COLO829 (cell line): ENCODE measurements at places on chromosomes 13 and 19.

- DNase-seq: no peak
These were observed 46.8 kb downstream of the TEX26 start for GRCh38 chr13:30978981-30979956.

GRCh38 chr13:105153611-105154010, 1381.9 kb downstream of the EFNB2 start:
- no peak for DNase-seq

DNA sequence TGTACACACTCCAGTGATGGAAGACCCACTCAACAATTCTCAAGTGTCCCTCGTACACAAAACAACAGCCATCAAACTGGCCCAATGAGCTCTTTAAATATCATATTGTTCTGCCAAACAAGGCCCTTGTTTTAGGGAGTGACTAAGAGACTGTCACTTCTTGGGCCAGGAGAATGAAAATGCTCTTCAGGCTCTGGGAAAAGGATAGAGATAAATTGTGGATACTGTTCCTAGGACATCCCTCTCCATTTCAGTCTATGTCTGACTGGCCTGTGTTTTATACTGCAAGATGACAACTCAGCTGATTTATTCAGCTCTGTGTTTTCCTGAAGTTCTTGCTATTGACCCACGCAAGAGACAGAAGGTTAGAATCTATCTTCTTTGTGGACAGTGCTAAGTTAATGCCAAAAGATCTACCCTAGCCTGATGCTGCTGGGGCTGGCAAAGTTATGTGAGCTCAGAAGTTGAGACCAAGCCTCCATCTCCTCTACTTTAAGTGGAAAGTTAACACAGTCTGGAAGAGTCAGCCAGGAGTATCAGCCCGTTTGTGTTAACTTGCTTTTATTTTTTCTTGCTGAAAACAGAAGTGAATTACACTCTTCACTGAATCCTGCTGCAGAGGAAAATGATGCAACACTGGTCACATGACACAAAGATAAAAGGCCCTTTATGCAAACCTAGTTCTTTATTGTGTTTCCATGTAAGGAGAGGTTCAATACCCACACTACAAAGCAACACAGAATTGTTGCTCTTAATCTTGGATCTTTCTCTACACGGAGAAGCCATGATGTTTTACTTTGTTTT, 14.6 kb downstream of the FRY start:
- peak; percentile 53 for DNase-seq

GRCh38 chr19:6141217-6141616, 5.8 kb downstream of the ACSBG2 start:
- no peak for DNase-seq

- peak; percentile 21 for DNase-seq
These were observed 922 bp downstream of the EBPL start for GRCh38 chr13:49690133-49690994.

- DNase-seq: no peak
These were observed 159.0 kb downstream of the RFC3 start for GRCh38 chr13:33976965-33977364.

GRCh38 chr19:1591421-1592023, 1.1 kb downstream of the MBD3 start:
- DNase-seq: no peak

DNA sequence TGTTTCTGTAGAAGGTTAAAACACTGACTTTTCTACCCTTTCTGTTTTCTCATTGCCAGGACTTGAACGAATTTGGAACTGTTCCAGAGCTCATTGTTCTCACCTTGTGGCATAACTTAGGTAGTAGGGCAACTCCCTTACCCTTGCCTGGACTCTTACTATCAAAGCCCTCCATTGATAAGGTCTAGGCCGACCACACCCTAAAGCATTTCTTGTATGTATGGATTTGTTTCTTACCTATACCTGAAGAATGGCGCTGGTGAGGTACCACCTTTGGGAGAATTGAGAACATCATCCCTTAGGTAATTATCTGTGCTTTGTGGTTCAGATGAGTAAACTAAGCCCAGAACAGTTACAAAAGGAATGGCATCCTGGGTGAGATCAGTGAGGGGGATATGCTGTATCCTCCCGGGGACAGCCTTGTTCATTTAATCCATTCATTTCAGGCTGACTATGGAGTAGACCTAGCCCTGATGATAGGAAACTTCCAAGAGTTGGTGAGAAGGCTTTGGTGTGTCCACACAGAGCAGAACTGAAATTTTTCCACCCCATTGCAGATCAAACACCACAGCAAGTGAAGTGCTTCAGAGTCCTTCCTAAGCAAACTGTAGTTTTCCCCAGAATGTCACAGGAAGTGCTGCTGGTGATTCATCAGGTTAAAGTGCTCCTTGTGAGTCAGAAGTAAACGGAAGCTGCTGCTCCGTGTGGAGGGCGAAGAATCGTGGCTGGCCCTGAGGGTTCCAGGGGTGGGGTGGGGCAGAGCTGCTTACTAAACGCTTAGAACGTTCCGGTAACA, 113.0 kb downstream of the TEX26 start:
- DNase-seq: peak; percentile 94

DNA sequence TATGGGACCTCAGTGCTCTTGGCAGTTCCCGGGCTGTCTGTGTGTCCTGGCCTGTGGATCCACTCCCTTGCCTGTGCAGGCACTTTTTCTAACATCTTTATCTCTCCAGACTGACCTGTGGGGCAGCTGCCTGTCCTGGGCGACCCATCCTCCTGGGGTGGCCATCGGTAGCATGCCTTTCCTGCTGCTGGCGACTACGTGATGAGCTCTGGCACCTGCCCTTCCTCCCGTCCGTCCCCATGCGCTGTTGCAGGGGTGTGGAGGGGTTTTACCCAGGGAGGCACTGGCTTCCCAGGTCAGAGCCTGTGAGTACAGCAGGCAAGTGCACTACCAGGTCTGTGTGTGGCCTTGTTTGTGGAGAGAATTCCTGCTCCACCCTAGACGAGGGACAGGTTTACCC, 93.3 kb downstream of the KDM4B start:
- DNase-seq: no peak

- DNase-seq: peak; percentile 22
These were observed 798 bp upstream of the COX6B2 start for GRCh38 chr19:55355213-55355821.

- no peak for DNase-seq
These were observed 107.2 kb downstream of the KCNRG start for GRCh38 chr13:50122455-50122854.

DNA sequence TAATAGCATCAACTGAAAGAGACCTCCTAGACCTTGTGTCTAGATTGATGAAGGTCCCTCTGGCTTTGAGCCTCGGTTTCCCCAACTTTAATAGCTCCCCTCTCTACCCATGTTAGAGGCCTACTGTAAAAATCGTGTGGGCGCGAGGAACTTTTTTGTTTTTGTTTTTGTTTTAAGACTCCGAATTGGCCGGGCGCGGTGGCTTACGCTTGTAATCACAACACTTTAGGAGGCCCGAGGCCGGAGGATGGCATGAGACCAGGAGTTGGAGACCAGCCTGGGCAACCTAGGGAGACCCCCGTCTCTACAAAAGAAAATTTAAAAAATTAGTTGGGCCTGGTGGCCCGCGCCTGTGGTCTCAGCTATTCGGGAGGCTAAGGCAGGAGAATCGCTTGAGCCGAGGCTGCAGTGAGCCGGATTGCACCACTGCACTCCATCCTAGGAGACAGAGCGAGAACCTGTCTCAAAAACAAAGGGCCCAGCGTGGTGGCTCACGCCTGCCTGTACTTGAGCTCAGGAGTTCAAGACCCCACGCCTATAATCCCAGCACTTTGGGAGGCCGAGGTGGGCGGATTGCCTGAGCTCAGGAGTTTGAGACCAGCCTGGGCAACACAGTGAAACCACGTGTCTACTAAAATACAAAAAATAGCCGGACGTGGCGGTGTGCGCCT, 858 bp upstream of the PPP6R1 start:
- no peak for DNase-seq

GRCh38 chr13:93624311-93624777, 397.7 kb downstream of the GPC6 start:
- DNase-seq: no peak

DNA sequence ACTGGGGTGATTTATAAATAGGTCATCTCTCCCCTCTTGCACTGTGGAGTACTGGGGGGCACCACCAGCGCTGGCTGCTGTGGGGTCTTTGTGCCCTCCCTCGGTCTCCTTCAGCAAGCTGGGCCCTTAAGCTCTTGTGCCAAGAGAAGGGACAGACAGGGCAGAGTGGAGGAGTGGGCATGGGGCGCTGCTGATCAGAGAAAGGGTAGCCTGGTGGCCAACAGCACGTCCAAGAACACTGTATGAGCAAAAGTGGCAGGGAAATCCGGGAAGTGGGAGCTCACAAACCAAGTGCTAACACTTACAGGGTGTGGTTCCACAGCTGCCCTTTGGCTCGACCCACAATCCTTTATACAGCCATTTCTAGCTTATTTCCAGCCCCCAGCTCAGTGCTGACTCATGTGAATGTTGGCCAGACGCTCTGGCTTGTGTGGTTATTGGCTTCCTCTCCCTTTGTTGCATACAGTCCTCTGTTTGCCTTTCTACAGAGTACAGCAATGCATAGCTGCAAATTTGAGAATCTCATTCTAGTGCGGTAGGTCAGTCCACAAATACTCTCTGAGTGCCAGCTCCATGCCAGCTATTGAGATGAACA, 298.8 kb downstream of the SHISA2 start:
- peak; percentile 8 for DNase-seq

DNA sequence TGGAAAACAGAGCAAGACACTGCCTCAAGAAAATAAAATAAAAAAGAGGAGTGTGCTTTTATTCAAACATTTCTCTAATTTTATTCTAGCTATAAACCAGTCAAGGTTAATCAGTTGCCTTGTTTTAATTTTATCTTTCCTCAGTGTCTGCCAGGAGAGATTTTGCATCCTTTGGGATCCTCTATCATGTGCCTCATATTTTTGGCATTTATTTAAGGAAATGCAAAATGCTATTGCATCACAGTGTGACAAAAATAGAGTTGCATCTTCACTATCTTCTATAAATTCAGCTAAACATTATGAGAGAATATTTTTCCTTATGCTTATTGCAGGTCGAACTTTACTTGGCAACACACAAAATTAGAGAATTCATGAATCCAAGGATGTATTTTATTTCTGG, 639.0 kb upstream of the KLF12 start:
- DNase-seq: no peak

- DNase-seq: no peak
These were observed 2.5 kb downstream of the TEX29 start for GRCh38 chr13:111322916-111323331.

- no peak for DNase-seq
These were observed 74.6 kb downstream of the GNG7 start for GRCh38 chr19:2627855-2628254.

GRCh38 chr13:91546900-91547299, 148.5 kb downstream of the GPC5 start:
- no peak for DNase-seq

GRCh38 chr19:16589917-16590316, 17.7 kb upstream of the SLC35E1 start:
- no peak for DNase-seq

GRCh38 chr13:97438856-97439595, 5.1 kb downstream of the RAP2A start:
- no peak for DNase-seq

DNA sequence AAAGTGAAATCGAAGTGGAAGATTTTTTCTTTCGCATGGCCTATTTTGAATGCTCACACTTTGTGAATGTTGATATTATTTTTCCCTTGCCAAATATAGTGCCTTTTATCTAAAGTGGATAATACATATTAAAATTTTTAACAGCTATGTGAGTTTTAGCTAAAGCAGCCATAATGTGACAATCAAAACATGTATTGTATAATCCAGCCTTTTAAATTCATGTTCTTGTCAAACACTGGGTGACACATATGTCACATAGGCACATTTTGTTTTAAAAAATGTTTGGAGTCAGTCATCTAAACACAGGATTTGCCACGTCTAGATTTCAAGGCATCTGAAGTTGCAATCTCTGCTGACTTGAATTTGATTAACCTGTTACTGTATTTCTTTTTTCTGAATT, 1256.6 kb downstream of the SLITRK1 start:
- DNase-seq: no peak

- no peak for DNase-seq
These were observed 170.0 kb downstream of the COL4A1 start for GRCh38 chr13:110136660-110137585.

- DNase-seq: no peak
These were observed 63.9 kb upstream of the STARD13 start for GRCh38 chr13:33349288-33349985.

DNA sequence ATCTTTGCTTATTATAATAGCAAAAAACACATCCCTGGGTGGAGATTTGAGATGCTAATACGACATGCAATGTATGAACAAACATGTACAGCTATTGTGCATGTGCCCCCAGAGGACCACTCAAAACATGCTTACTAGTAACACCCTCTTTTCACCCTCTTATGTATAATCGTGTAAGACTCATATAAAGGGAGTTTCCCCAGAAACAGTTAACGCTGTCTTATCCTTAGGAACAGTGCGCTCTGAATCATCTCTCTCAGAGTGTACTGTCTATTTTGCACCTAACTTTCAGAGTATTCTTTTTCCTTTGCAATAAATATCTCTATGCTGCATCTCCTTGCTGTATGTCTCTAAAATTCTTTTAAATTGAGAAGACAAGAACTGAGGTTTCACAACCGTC, 2604.0 kb downstream of the PCDH9 start:
- no peak for DNase-seq

DNA sequence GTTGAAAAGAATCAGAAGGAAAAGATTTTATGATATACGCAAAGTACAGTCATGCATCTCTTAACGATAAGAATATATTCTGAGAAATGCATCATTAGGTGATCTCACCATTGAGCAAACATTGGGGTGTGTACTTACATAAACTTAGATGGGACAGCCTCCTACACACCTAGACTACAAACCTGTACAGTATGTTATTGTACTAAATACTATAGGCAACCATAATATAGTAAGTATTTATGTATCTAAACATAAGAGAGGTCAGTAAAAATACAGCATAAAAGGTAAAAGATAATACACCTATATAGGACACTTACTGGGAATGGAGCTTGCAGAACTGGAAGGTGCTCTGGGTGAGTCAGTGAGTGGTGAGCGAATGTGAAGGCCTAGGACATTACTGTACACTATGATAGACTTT, 254.6 kb downstream of the SPRY2 start:
- DNase-seq: no peak

- DNase-seq: peak; percentile 76
These were observed 44.8 kb downstream of the C13orf42 start for GRCh38 chr13:51066091-51066831.

DNA sequence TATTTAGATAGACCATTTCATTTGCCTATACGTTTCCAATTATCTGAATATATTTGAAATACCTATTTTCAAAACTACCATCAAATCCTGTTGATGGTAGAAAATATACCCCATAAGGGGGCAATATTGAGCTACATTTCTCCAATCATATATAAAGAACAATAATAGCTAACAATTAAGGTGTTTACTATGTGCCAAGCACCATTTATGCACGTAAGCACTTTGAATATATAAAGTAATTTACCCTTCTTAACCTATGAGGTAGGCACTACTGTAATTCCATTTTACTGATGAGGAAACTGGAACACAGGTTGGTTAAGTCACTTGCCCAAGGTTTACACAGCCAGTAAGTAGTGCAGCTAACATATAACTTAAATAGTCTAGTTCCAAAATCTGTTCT, 79.2 kb downstream of the UBL3 start:
- no peak for DNase-seq
